CD4-positive, alpha-beta T cell (primary cell): ENCODE measurements at places on chromosomes 4 and X. TPM values are rescaled to one million over a fixed set of nuclear protein-coding genes. Genes with fewer than 3 reads are reported as not detected.

Gene FAM184B
- not detected for total RNA-seq

- no peak for DNase-seq
Measured at GRCh38 chrX:128698573-128699181, 646.5 kb upstream of the ACTRT1 start.

Gene SUPT20HL2
- total RNA-seq: not detected

DNA sequence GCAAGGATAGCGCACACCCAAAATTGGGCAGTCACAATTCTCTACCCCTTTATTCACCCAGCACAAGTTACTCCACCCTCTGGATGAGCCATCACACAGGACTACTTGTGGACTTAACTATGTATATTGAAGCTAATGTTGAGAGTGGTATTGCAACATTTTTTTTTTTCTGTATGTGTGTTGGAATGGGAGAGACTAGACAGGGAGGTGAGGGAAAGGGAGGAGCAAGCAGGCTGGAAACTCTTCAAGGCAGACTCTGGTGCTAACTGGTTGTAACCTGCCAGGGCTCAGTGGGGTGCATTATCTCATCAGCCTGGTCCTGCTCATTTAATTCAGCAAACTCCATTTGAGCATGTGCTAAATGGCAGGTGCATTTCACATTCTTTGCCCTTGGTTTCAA lies 18.4 kb upstream of the CWH43 start:
- no peak for DNase-seq

GRCh38 chrX:53354669-53355068 lies 67.8 kb downstream of the SMC1A start:
- DNase-seq: no peak

Gene SHROOM2
- total RNA-seq: not detected

GRCh38 chrX:78796916-78797315 lies 49.4 kb downstream of the LPAR4 start:
- DNase-seq: no peak

GRCh38 chr4:105139646-105140045 lies 7.0 kb upstream of the TET2 start:
- DNase-seq: no peak

- DNase-seq: no peak
Measured at GRCh38 chrX:125266153-125266660, 53.5 kb upstream of the TEX13C start.
